ENCODE measurements at places on chromosomes 3 and 15.

DNA sequence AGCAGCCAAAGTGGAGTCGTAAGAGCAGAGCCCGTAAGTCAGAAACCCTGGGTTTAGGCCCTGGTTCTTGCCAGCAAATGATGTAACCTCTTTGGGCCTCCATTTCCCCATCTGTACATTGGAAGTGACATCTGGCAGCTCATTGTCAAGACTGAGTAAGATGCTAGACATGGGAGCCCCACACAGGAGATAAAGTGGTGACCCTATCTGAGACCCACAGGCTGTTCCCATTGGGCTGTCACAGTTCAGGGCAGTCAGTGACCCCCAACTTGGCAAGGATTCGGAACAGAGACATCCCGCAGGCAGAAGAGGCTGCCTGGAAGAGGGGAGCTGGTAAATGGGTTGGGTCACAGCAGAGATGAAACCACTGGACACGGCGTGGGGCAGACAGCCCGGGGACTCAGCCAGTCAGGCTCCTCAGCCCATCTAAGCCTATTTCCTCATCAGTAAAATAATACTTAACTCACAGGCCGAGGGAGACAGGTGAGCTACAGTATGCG, 1.8 kb downstream of the CLN6 start:
- no peak for DNase-seq

- no peak for DNase-seq
Measured at GRCh38 chr3:127929818-127930413, 14.9 kb downstream of the KBTBD12 start.

DNA sequence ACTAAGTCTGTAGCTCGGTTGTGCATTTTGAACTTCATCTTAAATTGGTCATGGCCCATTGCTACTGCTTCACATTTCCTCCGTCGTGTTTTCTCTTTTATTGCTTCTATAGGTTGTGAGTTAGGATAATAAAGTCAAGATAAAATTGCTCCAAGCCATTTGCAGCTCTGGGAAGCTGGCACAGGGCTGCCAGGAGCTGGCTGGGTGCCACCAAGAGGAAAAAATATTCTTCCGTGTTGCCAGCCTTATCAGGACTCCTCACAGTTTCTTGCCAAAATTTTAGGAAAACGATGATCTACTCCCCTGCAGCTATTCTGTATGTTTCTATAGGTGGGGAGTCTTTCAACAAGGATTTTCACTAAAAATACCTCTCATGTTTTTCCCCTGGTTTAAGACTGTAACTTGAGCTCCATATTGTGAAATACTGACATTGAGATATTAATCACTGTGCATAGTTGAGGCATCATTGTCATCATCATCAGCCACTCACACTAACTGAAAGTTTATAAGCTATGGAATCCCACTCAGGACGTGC, 55.4 kb upstream of the PIAS1 start:
- no peak for DNase-seq

DNA sequence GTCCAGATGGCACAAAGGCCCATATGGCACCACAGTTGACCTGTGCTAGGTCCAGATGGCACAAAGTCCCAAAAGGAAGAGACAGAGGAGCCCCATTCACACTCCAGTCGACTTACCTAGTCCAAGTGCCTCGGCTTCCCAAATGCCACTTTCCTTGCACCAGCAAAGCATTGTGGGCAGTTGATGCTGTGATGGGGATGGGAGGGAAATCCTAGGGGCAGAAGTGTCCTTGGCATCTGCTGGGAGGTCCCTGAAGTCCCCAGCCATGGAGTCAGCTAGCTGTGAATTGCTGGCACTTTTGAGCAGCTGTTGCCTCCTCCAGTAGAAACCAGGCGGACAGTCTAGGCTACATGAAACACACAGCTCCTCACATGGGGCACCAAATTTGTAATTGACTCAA, 60.3 kb upstream of the SIAH2 start:
- no peak for DNase-seq

DNA sequence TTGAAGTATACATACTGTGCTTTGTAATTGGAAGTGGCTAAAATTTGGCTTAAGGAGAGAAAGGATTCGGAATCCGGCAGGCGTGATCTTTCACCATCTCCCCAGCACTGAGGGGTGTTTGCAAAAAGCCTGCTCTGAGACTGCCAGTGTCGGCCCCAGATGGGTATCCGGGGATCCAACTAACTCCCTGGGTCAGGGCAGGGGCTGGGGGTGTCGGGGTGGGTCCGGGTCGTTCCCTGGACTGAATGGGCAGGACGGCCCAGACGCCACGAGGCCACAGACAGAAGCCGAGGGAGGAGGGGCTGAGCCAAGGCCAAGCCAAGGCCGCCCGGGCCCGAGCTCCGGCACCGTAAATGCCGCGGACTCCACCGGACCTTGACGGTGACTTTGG, 349 bp downstream of the PPIB start:
- DNase-seq = no peak

GRCh38 chr3:63791974-63792373, 27.1 kb upstream of the C3orf49 start:
- no peak for DNase-seq

GRCh38 chr3:12984023-12984823, 89.0 kb downstream of the IQSEC1 start:
- DNase-seq = peak; percentile 73

- DNase-seq = no peak
Measured at GRCh38 chr3:171831936-171832335, 11.2 kb upstream of the TMEM212 start.

DNA sequence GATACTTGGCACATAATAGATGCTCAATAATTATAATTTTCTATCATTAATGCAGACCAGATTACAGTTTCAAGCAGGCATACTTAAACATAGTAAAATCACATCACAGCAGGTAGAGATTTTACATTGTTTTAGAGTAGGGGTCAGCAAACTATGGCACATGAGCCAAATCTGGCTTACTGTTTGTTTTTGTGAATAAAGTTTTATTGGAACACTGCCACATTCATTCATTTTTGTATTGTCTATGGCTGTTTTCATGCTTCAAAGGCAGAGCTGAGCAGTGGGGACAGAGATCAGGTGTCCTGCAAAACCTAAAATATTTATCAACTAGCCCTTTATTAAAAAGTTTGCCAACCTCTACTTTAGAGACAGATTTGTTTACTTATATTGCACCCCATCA, 189.6 kb upstream of the MRPL3 start:
- DNase-seq = no peak

- DNase-seq = no peak
Measured at GRCh38 chr3:156522673-156523072, 32.2 kb downstream of the SSR3 start.

DNA sequence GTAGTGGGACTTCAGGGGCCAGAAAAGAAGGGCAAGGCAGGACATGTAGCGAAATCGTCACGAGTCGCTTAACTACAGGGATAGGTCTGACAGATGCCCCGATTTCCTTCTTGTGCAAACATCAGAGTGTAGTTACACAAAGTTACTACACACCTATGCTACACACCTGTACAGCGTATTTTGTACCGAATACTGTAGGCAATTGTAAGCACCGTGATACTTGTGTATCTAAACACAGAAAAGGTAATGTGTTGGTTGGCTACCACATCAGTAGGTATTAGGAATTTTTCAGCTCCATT, 515 bp upstream of the MTHFS start:
- DNase-seq = no peak

DNA sequence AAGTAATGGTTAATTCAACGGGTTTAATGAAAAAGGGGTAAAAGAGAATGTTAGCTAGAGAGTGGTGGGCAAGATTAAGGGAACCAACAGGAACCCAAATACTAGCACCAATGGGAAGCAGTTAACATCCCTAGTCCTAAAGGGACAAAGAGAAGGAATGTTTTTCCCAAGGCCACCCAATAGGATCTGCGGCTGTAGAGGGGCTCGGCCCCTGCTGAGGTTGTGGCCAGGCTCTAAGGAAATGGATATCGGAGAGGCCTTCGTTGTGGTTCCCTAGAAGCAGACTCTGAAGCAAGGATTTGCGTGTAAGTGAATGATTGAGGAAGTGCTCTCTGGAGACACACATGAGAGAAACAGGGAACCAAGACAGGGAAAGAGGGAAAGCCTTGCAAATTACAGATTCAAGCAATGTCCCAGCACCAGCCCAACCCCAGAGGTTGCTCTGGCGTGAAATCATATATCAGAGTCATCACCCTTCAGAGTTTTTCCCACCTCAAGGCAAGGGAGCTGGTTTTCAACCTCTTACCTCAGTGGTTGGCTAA, 83.6 kb upstream of the TNIK start:
- DNase-seq = no peak
